Sciatic nerve (tissue), 2 donors: ENCODE measurements at places on chromosomes 11 and 22. TPM values are rescaled to one million over a fixed set of nuclear protein-coding genes. Genes with fewer than 3 reads are reported as not detected.

DNA sequence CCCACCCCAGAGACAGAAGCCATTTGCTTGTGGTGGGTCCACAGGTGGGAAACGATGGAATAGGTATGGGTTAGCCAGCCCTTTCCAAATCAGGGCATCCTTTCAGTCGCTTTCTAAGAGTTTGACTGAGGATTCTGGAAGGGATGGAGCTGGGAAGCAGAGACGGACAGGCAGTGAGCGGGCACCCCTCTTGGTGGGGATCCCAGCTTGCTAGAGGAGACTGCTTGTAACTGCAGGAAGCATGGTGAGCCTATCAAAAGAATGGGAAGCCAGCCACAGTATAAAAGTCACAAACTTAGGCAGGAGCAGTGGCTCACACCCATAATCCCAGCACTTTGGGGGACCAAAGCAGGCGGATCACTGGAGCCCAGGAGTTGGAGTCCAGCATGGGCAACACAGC is 6.1 kb upstream of the PDGFB start:
- DNase-seq, result no peak

DNA sequence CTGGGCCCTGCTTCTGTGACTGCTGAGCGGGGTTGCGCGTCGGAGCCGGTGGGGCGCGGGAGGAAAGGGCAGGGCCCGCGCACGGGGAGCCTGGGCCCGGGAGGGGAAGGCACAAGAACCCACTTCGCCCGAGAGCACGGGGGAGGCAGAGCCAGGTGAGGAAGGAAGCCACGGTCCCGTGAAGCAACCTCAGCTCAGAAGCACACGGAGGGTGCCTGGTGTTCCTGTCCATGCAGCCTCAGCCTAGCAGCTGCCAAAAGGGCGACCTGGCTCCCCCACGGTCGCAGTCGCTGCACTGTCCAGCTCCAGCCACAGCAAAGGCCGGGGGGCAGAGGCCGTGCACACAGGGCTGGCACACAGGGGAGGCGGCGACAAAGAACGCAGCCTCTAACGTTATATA is 9.3 kb upstream of the CDC42BPG start:
- no peak for DNase-seq

- DNase-seq, result no peak
Observed at GRCh38 chr11:123564221-123564620, 90.2 kb downstream of the SCN3B start.

DNA sequence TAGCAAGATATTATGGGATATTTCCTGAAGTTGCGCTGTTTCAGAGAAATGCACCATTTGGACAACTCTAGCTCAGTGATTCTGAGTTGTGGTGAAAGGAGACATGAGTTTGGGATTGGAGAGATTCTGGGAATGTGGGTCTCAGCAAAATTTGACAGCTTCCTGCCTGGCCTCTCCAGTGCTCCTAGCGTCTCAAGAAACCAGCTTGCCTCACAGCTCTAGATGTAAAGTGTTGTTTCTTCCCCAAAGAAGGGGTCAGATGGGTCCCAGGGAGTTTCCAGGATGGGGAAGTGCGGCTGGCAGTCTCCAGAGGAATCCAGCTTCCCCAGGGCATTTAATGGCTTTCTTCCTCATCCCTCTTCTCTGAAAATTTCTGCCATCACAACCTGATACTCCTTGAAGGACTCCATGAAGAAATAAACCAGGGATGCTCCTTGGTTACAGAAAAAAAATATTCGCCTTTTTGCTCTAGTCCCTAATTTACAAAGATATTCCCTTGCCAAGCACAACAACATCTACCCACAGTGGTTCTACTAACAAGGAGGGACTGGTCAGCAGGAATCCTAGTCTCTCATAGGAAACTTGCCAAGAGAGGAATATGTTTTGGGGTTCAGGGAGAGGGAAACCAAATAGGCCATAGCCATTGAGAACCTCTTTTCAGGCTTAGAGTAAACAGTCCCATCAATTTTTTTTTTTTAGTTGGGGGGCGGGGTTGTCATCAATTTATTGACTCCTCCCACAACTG is 185.4 kb upstream of the E2F8 start:
- DNase-seq, result no peak

DNA sequence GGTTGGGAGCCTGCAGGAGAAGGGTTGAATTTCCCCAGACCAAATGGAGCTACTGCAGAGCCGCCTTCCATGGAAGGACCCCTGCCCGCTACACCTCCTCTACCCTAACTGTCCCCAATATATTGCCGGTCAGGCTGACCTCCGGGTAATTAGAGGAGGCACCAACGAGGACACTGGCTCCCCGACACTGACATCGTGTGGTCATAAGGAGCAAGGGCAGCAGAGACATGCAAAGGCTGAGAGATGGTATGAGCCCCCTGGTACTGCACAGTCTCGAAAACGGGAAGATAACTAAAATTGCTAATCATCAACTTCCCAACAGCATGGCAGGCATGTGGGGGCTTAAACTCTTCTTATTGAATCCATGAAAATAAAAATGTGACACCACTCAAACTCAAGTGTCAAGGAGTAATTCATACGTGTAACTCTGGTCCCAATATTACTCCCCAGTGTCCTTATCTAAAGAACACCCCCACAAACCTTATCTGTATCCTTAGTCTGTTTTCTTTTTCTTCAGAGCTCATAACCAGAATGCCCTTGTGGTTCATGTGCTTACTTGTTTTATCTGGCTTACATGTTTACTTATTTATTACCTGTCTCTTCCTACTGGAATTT is 4.4 kb downstream of the CAVIN3 start:
- peak; percentile 75 for DNase-seq

- DNase-seq, result no peak
Observed at GRCh38 chr11:118628861-118629549, 21.6 kb downstream of the PHLDB1 start.

GRCh38 chr11:7826324-7826723 is 29.6 kb upstream of the OR5P2 start:
- DNase-seq, result no peak

The SMTNL1 gene
- total RNA-seq, result not detected

The PNPLA5 gene
- total RNA-seq, result not detected
